ENCODE measurements at places on chromosomes 2 and 18.

DNA sequence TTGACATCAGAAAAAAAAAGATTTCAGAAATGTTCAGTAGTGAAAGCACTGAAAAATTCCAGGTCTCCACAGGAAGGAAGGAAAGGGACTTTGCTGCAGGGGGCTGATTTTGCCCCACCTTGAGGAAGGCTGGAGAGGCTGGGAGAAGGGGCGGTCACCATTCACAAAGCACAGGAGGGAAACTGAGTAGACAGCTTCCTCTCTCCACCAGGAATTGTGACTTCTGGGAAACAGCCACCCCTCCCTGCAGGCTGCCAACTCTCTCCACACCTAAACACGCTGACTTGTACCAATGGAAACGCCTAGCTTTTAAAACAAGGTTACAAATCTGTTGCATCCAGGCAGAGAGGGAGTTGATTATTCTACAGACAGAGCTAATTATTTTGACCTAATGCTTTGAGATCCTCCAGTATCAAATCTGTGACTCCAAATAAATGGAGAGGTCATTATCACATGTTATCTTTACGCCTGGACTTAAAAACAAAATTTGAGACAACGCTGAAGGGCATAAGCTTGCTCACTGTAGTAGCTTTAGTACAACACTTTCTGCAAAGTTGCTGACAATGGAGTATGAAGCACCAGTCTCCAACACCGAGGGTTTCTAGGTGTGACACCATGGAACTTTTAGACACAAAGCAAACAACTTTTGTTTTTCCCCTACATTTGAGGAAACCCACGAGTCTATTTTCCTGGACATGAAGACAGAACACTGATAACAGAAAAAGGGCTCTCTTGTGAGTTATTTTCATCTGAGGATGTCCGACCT, 42.7 kb downstream of the EPHA4 start:
- no peak for DNase-seq

DNA sequence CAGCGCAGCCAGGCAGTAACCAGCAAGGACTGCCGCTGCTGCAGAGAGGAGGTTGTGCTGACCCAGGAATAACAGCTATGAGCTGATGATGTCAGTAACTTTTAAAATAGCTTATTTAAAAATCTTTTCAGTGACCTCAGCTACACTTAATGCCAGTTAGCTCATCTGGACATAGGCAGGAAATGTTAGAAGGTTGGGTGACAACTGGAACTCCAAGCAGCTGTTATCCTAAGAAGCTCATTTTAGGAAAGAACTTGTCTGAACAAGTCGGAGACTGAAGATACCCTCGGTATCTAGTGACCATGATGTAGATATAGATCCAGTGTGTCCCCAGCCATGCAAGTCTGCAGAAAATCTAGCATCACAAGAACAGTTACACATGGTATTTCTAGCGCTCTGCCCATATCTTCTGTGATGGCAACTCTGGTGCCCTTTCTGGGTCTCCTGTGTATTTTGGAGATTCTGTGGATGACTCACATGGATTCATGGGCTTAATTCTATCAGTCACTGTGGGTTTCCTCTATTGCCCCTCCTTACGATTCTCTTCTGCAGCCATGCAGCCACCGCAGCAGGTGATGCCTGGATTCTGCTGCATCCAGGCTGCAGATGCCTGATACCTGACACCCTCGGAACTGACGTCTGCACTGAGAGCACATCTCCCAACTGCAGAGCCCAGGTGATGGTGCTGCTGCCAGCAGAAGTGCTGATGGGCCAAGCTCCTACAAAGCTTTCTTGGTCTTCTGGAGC, 19.8 kb upstream of the PLEK start:
- DNase-seq, result no peak

- DNase-seq, result peak; percentile 32
These were observed 99.6 kb downstream of the ZAP70 start for GRCh38 chr2:97812931-97813330.

DNA sequence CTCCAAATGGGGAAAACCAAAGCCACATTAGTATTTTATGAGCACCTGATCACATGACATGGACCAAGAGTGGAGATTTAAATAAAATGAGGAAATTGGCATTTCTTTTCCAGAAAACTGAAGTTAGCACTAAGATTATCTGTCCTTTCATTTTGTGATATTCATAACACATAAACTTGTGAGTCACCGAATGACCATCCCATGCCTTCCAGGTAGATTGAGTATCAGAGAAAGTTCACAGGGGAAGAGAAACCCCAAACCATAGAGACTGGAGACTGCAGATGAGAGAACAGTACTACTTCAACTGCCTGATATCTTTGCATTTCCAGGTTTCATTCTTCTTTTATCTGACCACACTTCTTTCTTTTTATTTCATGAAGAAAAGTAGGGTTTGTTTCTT, 176.3 kb upstream of the LRP1B start:
- no peak for DNase-seq

DNA sequence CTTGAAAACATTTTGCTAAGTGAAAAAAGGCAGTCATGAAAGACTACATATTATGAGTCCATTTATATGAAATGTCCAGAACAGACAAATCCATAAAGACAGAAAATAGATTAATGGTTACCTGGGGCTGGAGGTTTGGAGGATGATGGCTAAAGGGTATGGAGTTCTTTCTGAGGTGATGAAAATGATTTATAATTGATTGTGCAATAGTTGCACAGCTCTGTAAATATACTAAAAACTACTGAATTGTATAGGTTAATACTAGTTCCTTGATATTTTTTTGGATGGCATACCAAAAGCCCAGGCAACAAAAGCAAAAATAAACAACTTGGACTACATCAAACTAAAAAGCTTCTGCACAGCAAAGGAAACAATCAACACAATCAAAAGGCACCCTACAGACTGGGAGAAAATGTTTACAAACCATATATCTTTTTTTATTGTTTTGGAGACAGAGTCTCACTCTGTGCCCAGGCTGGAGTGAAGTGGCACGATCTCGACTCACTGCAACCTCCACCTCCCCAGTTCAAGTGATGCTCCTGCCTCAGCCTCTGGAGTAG, 21.5 kb downstream of the SOS1 start:
- no peak for DNase-seq

DNA sequence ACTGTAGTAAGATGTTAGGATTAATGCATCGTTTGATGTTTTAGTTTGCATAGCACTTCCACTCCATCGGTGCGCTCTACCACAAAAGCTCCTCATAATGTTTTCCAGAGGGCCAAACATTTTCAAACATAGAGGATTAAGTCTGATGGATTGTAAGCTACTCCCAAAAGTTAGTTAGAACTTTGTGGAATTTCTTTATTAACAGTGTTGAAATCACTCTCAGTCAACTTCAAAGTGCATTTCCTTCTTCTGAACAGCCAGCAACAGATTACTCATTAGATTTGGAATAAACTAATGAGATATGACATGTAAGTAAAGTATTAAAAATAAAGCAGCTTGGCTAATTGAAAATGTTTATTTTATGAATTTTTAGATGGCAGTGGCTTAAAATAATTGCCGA, 30.1 kb upstream of the CTAGE1 start:
- peak; percentile 63 for DNase-seq

GRCh38 chr2:62293490-62294271, 97.8 kb downstream of the B3GNT2 start:
- DNase-seq, result peak; percentile 25

DNA sequence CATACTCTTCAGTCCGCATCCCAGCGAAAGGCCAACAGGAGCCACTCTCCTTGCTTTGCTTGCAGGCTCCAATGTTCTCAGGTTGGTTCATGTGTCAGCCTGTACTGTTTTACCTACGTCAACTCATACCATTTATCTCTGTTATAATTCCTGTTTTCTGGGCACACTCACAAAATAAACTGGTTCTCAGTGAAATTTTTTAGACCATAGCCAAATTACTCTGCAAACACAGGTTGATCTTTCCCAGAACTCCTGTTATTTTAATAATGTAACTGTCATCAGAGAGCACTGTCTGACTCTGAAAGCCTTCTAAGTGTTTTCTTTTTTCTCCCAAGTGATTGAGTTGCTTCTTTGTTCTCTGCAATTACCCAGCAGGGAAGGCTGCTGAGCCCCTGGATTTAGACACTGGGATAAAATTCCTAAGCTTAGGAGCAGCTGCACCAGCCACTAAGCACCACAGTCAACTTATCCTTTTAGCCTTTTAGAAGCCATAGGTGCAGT, 111.6 kb upstream of the PIEZO2 start:
- DNase-seq, result no peak

- peak; percentile 53 for DNase-seq
These were observed 5.3 kb downstream of the GLI2 start for GRCh38 chr2:120740765-120741524.

- DNase-seq, result no peak
These were observed 262.9 kb upstream of the GULP1 start for GRCh38 chr2:188028739-188029138.

- DNase-seq, result no peak
These were observed 1.3 kb upstream of the ACKR3 start for GRCh38 chr2:236568068-236568921.

GRCh38 chr2:73021371-73022010, 50.0 kb downstream of the SFXN5 start:
- no peak for DNase-seq

- no peak for DNase-seq
These were observed 79.4 kb downstream of the KCTD1 start for GRCh38 chr18:26468931-26469340.

DNA sequence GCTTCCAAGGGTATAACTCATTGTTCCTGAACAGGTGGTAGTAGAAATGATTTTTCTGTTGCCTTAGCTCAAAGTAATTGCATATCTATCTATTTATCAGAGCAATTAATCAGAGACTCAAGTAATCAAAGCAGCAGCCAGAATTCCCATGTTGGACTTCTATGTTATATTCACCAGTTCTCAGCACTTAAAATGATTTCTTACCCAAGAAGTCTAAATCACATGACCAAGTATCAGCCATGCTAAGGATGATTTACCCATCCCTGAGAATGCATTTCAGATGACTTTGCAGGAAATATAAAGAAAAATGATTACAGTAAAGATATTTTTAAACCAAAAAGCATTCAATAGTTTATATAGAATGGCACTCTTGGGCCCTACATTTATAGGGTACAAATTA, 352.2 kb downstream of the NUP35 start:
- DNase-seq, result no peak

DNA sequence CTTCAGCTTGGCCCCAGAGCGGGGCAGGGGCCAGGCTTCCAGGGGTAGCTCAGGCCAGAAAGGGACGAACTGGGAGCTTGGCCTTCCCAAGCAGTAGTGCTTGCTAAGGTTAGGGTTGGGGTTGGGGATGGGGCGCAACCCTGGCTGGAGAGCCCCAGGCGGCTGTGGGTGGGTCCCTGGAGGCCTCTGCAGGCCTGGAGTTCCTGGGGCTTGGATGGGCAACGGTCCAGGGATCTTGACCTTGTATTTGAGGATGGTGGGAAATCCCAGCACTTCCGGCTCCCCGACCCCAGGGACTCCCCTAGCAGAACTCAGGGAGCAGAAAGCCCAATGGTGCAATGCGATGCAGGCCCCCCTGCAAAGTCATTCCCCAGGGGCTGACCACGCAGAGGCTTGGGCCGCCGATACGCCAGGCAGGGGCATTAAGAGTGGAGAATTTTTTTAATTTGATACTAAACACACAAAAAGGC, 12.6 kb upstream of the MLPH start:
- DNase-seq, result peak; percentile 72

- DNase-seq, result peak; percentile 76
These were observed 145.9 kb downstream of the ZNF516 start for GRCh38 chr18:76349067-76349715.

GRCh38 chr18:79979843-79980242, 8.5 kb downstream of the TXNL4A start:
- no peak for DNase-seq

DNA sequence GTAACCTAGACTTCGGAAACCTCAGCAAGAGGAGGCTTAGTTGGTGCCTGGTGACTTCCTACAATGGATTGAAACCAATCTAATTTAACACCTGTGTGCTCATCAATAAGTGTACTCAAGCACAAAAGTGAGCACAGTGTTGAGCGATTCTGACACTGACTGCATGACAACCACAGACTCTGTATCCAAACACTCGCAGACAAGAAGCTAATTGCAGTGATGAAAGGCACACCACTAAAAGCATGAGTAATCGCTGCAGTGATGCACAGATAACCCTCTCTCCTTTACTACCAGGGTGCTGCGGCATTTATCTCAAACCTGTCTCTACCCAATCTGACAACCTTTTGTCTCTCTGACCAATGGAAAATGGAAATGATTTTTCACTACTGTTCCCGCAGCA, 168.1 kb downstream of the AFF3 start:
- DNase-seq, result peak; percentile 5

DNA sequence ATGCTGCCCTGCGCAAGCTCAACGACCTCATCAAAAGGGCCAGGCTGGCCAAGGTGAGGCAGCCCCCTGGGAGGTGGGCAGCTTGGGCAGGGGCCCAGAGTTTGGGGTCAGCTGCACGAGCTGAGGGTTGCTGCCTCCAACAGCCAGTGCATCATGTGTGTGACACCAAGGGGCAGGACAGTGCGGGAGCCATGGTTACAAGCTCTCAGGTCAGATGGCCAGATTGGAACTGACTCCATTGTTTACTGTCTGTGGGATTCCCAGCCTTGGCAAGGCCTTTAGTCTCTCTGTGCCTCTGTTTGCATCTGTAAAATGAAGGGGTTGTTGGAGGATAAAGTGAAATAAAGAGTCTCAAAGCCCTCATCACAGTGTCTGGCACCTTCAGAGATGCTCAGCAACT, 26.9 kb downstream of the EHD3 start:
- DNase-seq, result no peak

GRCh38 chr2:234203135-234203984, 152.9 kb downstream of the SPP2 start:
- DNase-seq, result peak; percentile 92
